ENCODE measurements at places on chromosomes 1 and 21. TPM values are rescaled to one million over a fixed set of nuclear protein-coding genes. Genes with fewer than 3 reads are reported as not detected.

Gene RGL1
- total RNA-seq: 0.79 TPM

Gene DNAJC28
- 0.28 TPM for total RNA-seq

Gene MMP23B
- total RNA-seq: 0.68 TPM

Gene CD247
- 0.83 TPM for total RNA-seq

Gene RNU1-2
- not detected for total RNA-seq

All from A549 treated with dexamethasone at 1 μM for 4 hours (cell line).